ENCODE measurements at places on chromosomes 12 and 14.

DNA sequence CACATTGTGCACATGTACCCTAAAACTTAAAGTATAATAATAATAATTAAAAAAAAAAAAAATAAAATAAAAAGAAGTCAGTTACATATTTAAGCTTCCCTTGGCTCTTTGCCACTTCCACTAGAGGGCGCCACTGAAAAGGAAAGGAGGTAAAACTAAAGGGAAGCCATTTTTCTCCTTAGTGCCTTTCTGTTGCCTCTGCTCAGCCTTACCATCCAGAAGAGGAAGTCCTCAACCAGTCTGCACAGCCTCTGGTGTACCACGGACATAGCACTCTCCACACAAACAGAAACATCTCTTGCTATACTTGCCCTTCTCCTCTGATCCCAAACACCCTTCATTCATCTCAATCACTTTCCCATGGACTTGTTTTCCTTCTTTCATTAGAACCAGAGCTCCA is 169.0 kb upstream of the EEA1 start:
- no peak for DNase-seq

GRCh38 chr12:56119361-56119796 is 1.3 kb downstream of the ZC3H10 start:
- peak; percentile 33 for DNase-seq

DNA sequence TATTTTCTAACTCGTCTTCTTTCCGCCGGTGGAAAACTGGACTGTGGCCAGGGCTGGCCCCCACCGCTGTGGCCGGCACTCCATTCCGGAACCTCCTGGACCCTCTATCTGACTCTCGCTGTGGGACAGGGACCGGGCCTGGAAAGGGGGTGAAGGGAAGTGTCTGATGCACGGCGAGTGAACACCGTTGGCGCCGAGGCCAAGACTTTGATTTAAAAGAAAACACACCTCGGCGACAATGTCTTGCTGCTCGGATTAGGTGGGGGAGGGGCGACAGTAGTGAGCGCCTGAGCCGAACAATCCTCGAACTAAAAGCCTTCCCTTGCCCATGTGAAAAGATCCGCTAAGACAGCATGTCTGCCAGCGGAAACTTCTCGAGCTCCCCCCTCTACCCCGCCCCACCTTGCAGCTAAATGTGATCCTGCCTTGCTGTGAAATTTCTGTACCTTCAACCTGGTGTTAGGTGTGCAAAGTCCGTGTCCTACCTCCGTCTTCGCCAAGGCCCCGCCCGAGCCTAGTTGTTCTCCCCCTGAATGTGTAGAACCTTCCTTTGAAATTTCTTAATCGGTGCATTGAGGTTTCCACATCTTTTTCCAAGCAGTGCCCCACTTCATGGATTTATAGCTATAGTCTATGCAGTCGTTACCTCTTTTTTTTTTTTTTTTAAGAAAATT is 862 bp upstream of the HOTAIR start:
- no peak for DNase-seq

DNA sequence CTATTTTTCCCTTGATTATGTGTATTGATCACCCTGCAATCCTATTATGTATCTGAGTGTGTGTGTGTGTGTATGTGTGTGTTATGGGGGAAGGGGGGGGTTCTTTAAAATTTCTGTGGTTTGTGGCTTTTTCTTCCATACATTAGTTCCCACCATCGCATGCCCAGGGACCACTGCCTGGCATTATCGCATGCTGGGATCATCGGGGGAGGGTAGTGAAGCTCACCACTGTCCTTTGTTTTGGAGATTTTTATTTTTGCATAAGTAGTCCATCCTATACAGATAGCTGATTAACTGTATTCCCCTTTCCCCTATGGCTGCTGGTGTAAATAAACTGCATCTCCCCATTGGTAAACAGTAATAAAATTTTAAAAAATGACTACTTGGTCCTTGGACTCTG is 3.4 kb downstream of the ATXN7L3B start:
- no peak for DNase-seq

- DNase-seq, result no peak
These were observed 10.2 kb upstream of the NFE2 start for GRCh38 chr12:54311051-54311450.

GRCh38 chr12:67853204-67853603 is 136.0 kb upstream of the IFNG-AS1 start:
- no peak for DNase-seq

DNA sequence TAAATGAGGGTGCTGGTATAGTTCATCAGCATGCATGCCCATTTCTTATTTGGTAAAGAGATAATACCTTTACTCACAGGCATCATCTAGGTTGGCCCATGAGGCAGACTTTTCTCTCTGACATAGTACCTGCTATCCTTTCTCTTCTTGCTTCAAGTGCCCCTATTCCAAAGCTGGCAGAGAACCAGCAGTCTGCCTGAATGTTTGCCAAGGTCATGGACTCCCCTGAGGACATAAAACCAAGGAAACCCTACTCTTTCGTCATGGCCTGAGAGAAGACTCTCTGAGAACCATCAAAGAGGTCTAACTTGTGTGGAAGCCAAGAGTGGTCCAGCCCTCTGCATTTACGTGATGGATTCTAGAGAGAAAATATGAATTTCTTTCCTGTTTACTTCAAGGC is 11.9 kb downstream of the PPP1R36 start:
- no peak for DNase-seq

GRCh38 chr14:98189511-98189910 is 1082.5 kb downstream of the BCL11B start:
- no peak for DNase-seq

- DNase-seq, result no peak
These were observed 14.9 kb upstream of the HEATR5A start for GRCh38 chr14:31435276-31435675.

DNA sequence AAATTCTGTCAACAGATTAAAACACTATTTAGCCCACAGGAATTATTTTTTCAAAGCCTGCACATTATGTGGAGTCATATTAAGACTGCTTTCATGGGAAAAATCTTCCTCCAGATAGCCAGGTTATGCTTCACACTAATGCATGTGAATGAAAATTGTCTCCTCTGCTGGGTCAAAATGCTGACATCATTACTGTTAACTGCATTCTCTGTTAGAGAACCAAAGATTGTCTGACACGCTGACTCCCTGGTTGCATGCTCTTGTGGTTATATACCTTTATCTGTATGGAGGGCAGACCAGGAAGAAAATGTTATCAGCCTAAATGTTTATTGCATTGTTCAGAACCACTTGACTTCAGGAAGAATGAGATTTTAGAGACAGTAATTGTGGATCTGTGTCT is 432.2 kb upstream of the MDGA2 start:
- no peak for DNase-seq

DNA sequence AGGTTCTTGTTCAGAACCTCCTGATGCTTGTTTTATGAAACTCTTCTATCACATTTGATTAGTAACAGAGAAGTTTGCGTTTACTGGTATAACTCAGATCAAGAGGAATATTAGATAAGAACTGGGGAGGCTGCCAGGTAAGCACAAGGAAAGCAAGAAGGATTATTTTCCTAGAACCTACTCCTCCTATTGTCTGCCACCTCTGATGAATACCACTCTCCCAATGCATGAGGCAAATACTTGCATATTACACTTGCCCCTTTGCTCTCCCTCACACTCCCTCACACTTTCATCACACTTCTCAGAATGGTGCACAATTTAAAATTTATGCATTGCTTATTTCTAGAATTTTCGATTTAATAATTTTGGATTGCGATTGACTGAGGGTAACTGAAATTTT is 43.6 kb downstream of the LIN7A start:
- DNase-seq, result no peak

GRCh38 chr14:24315807-24316596 is 4.7 kb downstream of the LTB4R start:
- DNase-seq, result no peak

DNA sequence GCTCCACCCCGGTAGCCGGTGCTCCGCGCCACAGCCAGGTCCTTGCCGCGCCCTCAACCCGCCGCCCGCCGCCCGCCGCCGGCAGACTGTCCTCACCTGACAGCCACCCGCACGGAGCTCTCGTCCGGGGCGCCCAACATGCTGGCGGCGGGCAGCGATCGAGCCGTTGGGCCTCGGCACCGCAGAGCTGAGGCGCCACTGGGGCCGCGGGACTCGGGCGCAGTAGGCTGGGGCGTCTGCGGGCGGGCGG is 164 bp downstream of the KIF21A start:
- DNase-seq, result no peak

GRCh38 chr12:109582636-109583035 is 9.0 kb downstream of the MVK start:
- DNase-seq, result no peak

- no peak for DNase-seq
These were observed 124.5 kb downstream of the NCOR2 start for GRCh38 chr12:124442772-124443445.

GRCh38 chr12:52537101-52537500 is 15.8 kb downstream of the KRT71 start:
- DNase-seq, result no peak

GRCh38 chr14:92718664-92719063 is 29.8 kb downstream of the LGMN start:
- DNase-seq, result no peak

DNA sequence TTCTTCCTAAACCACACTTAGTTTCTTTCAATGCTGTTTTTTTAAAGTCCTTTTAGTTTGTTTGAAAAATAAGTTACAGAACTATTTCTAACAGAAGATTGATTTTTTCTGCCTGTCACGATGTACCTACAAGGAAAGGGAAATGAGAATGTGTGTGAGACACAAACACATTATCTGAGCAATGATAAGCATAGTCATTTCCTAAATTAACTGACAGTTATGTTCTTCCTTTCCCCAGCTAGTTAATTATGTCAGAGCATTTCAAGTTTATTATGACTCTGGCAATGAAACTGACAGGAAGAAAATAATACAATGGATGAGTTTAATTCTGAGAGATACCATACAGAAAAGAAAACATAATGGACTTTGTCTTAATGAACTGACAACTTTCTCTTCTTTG is 21.3 kb upstream of the LDHB start:
- no peak for DNase-seq

- DNase-seq, result no peak
These were observed 324.6 kb upstream of the DIO3 start for GRCh38 chr14:101236496-101237251.

DNA sequence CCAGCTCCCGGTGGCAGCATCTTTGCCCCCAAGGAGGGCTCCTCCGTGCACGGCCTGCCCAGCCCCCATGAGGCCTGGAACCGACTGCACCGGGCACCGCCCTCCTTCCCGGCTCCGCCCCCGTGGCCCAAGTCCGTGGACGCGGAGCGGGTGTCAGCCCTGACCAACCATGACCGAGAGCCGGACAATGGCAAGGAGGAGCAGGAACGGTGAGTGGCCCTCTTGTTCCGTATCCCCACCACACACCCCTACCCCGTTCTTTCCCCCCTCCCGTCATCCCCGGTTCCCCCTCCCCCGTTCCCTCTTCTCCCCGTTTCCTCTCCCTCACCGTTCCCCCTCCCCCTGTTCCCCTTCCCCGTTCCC is 28.3 kb downstream of the LRCOL1 start:
- no peak for DNase-seq

DNA sequence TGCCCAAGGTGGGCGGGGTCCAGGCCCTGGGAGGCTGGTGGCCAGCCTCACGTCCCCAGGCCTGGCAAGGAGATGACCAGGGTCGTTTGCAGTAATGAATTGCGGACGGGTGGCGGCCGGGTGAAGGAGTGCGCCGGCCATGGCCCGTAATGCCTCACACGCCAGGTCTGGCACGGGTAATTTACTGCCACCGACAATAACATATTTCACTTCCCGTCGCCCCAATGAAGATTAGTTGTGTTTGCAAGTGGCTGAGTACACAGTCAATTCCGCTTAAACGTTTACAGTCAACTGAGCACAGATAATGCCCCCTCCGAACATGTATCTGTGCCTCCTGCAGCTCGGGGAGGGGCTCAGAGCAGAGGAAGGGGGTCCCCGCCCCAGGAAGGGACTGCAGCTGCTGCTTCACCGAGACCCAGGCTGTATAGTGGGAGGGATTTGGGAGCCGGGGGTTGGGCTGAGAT is 48.3 kb downstream of the MVK start:
- no peak for DNase-seq

GRCh38 chr14:101318271-101318670 is 243.0 kb upstream of the DIO3 start:
- no peak for DNase-seq

GRCh38 chr12:75591628-75592027 is 80.2 kb upstream of the KRR1 start:
- DNase-seq, result no peak

DNA sequence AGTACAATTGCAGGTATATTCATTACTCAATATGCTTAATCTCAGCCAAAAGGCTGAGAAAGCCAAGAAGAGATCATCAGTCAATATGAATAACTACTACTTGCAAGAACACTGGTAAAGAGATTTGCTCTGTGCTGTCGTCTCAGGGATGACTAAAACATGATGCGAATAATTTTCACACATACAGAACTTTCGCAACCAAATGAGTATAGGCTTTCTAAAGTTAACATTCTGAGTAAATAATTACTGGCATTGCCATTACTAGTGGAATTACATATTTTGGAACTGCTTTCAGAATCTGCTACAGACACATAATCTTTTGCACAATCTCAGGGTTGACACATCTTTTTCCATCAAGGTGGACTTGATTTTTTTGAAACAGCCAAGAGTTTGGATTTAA is 24.7 kb downstream of the NCKAP1L start:
- no peak for DNase-seq

DNA sequence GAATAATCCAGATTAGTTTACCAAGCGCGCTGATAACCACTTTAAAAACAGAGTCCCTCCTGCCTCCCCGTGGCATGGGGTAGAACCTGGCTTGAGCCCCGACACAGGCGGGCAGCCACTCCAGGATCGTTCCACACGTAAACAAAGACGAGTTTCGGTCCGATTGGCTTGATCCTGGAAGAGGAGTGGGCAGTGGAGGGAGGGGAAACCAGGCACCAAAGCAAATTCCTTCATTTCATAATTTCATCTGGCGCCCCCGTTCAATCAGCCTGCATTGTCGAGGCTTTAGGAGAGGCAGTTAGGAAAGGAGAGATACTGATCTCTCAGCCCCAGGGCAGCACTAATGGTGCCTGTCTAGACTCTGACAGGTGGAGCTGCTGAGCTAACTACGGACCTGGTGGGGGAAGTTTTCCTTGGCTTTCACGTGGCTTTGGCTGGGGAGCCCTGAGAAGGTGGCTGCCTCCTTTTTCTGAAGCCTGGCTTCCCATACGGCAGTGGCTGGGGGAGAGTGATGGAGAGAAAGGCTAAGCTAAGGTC is 751 bp upstream of the GPRC5A start:
- DNase-seq, result no peak

DNA sequence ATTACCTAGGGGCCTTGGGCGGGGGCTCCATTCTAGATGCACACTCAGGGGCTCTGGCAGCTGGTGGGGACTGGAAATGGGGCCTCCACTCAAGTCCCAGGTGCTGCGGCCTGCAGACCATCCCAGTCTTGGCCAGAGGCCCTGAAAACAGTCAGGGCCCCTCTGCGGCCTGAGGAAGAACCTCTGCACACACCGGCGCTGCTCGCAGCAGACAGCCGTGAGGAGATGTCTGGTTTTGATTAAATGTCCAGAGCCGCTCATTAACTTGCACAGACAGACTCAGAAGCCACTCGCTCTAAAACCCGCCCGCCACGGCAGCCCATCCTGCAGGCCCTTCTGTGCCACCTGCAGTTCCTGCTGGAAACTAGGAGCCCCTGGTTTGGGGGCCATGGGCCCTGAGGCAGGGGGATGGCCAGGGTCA is 36.4 kb upstream of the NCOR2 start:
- no peak for DNase-seq

GRCh38 chr12:13187399-13187798 is 9.1 kb upstream of the EMP1 start:
- no peak for DNase-seq

- DNase-seq, result no peak
These were observed 30.6 kb downstream of the VCPKMT start for GRCh38 chr14:50085570-50086320.

GRCh38 chr12:67671892-67672291 is 23.3 kb downstream of the DYRK2 start:
- DNase-seq, result no peak
